ENCODE measurements at places on chromosomes 6 and 20.

- DNase-seq, result no peak
Measured at GRCh38 chr6:163637524-163637923, 223.0 kb downstream of the QKI start.

- DNase-seq, result no peak
Measured at GRCh38 chr20:50933589-50933988, 2.4 kb upstream of the ADNP start.

DNA sequence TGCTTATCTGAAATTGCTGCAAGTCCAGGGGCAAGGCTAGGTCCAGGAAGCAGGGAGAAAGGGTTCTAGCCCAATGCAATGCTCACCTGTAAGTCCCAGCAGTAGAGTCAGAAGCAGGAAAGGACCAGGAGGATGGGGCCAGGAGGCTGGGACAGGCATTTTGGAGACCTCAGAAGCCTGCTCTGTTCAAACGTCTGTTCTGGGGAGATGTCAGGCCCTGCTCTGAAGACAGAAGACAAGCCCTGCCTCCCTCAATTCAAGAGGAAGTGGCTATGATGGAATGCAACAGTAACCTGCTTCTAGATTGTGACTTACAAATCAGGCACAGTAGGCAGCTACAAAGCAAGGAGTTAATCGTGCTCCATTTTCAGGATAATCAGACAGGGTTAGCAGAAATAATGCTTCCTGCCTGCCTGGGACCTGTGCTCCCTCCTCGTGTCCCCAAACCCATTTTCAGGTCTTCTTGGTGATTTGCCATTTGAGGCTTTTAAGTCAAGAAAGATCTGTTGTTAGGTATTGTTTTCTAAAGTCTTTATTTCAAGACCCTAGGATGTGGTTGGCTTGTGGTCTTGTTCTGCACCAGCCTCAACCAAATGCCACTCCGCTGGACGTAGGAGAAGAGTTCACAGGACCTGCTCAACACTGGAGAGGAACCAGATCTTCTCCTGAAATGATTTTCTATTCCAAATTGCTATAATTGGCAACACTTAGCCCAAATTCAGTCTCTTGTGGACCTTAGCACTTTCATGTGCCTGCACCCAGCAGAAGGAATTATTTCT lies at the start of gene SIRPG:
Gene SIRPG (minus strand): TSS at position 224 of the 779 bp plus-strand sequence. CDS start 65 bp downstream, at position 159.
- DNase-seq, result no peak

DNA sequence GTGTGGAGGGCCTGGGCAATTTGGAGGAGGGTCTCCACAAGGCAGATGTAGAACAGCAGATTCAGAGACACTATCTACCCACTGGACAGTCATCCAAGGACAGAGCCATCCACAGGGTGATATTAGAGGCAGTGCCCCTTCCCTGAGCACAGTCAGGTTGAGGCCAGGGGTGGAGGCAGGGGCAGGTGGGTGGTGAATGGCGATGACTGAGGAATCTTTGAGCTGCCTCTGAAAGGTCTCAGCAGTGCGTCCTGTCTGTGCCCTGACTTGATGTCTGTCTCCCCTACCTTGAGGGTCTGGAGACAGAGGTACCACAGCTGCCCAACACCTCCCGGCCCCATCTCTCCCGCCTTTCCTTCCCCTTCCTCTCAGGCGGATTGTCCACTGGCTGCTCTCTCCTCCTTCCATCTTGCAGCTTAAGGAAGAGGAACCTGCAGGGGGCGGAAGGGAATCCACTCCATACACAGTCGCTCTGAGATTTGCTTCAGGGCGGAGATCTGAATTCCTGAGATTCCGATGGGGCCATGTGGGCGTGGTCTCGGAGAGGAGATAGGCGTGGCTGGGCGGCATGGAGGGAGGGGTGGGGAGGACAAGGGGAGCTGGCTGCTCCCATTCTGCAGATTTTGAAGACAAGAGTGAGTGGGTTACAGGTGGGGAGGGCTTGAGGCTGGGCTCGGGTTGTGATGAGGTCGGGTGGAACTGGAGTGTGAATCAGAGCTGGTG lies 1.7 kb downstream of the MUCL3 start:
- no peak for DNase-seq

DNA sequence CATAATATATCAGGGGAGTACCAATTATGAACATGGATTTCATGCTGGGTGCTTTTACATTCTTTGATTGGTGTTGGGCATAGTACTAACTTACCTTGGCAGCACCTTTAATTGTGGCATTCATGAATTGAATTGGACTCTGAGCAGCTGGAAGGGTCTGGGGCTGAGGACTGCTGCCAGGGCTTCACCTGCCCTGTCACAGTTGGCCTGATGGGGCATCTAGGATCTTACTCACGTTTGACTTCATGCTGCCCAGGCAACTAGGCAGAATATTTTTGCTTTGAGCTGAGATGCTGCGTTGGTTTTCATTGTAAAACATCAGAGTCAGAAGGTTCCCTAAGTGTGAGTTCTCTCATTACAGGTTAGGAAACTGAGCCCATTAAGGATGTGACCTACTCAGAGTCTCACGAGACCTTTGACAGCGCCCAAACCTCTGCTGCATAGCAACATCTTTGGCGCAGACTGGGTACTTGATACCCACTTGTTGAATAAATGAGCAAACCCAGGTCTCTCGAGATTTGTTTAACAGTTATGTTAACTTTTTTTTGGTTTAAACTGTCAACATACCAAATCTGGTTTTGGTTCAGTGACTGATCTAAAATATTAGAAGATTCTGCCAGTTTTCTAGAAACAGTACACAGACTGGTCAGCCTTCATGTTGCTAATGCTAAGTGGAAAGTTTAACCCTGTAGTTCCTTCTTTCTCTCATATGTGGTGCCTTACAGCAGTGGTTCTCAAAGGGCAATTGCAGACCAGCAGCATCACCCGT lies 104.9 kb downstream of the TCP11 start:
- DNase-seq, result no peak

DNA sequence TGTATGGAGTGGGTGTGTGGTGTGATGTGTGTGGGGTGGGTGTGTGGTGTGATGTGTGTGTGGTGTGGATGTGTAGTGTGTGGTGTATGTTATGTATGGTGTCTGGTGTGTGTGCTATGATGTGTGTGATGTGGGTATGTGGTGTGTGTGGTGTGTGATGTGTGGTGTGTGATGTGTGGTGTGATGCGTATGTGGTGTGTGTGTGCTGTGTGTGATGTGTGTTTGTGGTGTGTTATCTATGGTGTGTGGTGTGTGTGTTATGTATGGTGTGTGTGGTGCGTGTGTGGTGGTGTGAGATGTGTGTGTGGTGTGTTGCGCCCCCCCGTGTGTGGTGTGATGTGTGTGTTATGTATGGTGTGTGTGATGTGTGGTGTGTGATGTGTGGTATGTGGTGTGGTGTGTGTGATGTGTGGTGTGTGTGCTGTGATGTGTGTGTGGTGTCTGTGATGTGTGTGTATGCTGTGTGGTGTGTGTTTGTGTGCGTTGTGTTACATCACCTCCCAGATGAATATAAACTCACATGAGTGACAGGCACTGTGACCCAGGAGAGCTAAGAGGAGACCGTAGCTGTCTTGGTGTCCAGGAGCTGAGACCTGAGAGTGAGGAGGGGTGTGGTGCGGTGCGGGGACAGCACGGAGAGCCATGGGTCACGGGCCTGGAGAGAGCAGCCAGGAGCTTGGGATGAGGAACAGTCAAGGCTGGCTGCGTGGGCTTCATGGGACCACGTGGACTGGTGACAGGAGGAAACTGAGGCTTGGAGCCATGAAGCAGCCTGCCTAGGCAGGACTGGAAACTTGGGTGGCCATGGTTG lies 8.8 kb downstream of the DLGAP4 start:
- no peak for DNase-seq

DNA sequence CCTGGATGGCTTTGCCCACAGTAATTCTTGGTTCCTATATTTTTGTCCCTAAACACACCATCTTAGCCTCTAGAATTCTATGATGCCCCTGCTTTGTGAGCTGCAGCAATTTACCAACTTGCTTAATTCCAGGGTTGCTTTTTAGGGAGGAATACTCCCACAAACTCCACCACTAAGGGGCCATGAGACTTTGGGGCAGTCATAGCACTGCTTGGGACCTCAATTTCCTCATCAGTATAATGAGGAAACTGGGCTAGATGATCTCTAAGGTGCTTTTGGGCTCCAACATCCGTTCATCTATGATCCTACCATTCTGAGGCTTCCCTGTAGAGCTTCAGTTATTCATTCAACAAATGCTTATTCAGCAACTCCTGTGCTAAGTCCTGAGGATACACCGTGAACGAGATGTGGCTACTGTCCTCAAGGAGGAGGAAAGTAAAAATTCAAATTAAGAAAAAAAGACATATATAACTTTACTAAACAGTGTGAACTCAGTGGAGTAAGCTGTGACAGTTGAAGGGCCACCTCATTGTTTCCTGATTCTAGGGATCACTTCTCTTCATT lies 75.3 kb downstream of the PRDM1 start:
- DNase-seq, result no peak

- DNase-seq, result no peak
Measured at GRCh38 chr20:47133809-47134456, 222.6 kb downstream of the ZMYND8 start.
